ENCODE measurements at places on chromosomes 7 and 10. TPM values are rescaled to one million over a fixed set of nuclear protein-coding genes. Genes with fewer than 3 reads are reported as not detected.

GRCh38 chr7:43314379-43315158 lies 202.1 kb downstream of the HECW1 start:
- DNase-seq: no peak

- DNase-seq: peak; percentile 34
Observed at GRCh38 chr10:99711129-99711719, 20.7 kb downstream of the COX15 start.

The CLCN1 gene
- polyA plus RNA-seq: not detected

The SFXN2 gene
- 2.6 TPM for polyA plus RNA-seq

GRCh38 chr10:131567279-131568162 lies 256.0 kb upstream of the TCERG1L start:
- DNase-seq: no peak

The NDUFB8 gene
- polyA plus RNA-seq: 437 TPM
